ELR (cell line): ENCODE measurements at places on chromosomes 11 and 22.

GRCh38 chr11:21911061-21911460, 281.8 kb upstream of the ANO5 start:
- DNase-seq, result no peak

- DNase-seq, result peak; percentile 32
These were observed 16.5 kb upstream of the TPBGL start for GRCh38 chr11:75223954-75224643.

- DNase-seq, result no peak
These were observed 8.3 kb downstream of the EHBP1L1 start for GRCh38 chr11:65584106-65584505.

DNA sequence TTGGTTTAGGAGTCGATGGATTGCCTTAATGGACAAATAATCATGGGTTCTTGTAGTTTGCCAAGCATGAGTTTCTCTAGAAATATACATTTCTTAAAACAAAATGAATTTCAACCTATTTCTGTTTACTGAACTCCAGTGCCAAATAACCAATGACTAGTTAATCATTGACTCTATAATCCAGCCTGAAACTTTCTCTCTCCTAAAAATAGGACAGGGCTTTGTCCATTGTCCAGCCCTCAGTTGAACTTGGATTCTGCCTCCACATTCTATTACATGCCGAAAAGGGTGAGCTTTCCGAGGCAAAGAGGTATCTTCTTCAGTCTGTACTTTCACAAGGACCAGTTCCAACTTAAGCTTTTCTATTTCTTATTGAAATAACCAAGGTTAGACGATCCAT, 23.2 kb upstream of the CAT start:
- DNase-seq, result no peak

DNA sequence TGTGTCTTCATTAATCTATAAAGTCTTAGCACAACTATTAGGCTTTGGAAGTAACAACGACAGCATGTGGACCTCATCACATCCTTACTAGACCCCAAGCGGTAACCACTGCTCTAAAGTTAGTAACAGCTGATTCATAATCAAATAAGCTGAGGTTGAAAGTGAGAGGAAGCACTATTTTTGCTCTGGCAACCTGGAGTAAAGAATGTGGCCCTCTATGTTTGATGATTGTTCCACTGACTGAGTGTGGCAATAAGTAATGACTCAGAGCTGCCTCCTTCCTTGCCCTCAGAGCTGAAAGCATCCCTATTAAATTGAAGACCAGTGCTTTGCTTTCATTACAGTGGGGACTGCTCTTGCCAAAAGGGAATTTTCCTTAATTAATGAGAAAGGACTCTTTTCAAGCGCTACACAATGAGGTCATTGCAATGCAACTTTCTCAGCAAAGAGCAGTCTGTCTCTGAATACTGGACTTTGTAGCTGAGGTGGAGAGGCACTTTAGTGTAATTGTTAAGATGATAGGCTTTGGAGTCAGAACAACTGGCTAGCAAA, 906.1 kb upstream of the RAG2 start:
- DNase-seq, result peak; percentile 96

GRCh38 chr11:44033411-44033850, 14.3 kb upstream of the ACCSL start:
- no peak for DNase-seq

DNA sequence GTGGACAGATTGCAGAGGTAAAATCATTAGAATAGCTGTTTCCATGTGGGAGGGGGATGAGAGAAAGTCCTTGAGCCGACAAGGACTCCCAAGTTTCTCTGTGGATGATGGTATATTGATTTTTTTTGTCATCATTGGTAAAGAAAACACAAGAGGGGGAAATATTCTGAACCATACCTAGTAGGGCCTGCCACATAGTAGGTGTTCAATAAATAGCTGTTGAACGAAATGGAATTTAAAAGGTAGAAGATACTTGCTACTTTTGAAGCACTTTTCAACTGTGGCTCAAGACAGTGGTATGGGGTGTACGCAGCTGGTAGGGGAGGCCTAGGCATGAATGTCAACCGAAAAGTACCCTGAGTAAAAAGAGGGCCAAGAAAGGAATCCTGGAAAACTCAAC, 2.1 kb downstream of the CAVIN3 start:
- DNase-seq, result no peak

GRCh38 chr11:117879516-117880480, 3.3 kb upstream of the FXYD6 start:
- no peak for DNase-seq

DNA sequence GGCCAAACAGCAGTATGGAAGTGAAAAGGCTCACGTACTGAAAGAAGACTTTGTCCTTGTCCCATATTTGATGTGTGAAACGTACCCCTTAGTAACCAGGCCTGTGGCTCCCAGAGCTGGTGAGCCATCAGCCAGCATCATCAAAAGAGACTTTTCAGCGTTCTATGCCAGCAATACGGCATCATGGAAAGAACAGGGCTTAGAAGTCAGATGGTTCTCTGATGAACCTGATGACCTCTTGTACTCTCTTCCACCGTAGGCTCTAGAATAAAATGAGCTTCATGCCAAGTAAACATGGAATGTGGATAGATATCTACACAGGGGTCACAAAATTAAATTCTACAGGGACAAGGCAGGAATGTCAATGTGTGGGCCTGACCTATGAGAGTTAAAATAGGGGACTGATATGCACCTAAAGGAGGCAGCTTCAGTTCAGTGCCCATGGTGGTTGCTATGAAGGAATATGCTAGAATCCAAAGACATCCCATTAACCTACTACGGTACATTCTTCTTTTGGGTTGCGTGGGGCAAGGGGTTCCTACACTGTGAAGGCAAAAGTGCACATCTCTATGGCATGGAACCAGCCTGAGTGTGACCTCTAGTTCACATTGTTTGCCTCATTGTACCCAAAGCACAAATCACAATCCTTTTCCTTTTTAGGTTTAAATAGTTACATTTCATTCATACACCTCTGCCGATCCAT, 130.6 kb downstream of the ETS1 start:
- DNase-seq, result no peak

DNA sequence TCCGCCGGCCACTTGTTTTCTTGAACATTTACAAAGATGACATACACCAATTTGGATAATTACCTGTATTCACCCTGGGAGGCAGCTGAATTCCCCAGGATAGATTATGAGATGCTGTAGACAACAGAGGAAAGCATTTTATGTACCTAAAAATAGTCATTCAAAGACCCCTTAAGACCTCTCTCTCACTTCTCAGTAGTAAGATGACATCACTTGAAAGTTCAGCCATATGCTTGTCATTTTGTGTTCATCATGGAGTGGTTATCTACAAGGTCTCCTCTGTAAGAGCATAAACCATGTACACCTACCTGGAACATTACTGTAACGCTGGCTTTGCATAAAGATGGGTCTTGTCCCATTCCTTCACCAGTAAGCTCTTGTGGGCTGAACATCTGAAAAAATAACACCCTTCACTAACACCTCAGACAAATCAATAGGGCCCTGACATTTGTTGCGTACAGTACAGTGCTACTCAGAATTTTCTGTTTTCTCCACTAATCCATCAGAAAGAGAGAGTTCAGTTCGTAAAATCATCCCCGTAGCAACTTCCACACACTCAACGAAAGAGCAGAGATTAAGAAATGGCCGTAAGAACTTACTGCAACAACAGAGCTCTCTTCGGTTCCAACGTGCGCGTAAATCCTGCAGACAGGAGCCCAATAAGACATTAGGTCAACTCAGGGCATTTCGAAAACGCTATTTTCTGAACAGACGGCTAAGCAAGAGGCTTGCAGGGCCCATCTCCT, 15.6 kb upstream of the WDR74 start:
- peak; percentile 31 for DNase-seq

DNA sequence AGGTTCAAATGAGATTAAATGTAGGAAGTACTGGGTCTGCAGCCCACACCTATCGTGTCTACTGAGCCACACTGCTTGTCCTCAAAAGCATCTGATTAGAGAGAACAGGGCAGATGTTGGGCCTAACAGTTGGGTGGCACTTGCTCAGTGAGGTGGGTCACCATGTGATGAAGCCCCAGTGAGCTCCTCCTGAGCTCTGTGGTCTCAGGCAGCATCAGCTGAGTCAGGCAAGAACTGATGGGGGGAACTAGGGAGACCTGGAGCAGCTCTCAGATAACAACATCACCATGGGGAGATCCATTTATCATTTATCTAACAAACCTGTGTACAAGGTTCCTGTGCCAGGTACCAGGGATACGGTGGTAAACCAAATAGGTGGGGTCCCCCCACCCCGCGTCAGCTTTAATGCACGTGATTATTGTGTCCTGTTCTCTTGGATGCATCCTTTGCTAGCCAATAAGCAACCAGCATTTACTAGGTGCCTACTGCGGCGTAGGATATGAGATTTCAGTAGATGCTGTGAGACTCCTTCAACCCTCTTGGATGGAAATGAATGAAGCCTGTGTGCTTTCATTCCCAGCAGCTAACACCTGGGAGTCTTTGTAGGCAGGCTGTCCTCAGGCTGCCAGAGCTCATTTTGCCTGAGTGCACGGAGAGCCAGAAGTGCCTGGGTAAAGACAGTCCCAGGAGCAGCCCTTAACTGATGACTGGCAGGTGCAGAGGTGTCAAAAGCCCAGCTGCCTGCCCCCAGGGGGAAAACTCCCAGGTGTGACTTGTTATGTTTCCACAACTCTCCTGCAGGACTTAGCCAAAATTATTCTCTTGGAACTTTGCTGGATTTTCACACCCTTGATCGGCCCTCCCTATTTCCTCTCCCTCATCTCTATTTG, 73.6 kb upstream of the NARS2 start:
- DNase-seq, result no peak

DNA sequence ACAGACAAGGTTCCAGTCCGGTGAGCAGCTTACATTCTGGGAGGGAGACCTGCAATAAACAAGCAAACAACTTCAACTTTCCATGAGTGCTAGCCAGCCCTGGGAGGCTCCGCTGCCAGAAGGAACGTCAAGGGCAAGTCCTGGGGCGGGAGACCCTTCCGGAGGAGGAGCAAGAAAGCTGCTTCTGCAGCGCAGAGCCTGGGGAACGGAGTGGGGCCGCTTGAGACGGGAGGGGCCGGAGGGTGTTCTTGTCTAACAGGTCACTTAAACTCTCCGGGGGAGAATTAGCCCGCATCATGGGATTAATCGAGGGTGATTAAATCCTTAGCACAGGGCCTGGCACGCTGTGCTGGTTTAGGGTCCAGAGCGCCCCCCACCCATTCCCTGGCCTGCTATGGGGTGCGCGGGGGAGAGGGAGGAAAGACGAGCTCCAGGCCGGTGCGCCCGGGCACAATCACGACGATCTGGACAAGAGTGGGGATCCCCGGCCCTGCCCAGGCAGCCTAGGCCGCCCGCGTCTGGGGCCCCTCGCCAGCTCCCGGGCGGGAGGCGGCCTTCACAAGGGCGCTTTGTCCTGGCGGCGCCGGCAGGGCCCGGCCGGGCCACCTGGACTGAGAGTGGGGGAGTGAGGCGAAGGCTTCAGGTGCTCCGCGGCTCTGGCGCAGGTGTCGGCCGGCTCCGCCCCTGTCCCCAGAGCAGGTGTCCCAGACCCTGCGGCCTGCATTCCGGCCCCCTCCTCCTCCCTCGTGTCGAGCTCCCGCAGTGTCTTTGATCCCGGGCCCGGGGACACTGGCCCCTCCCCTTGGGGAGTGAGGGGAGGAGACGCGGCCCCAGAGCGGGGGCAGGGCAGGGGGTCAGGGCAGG, 663 bp upstream of the LARGE2 start:
- no peak for DNase-seq

- DNase-seq, result no peak
These were observed 21.4 kb downstream of the YPEL1 start for GRCh38 chr22:21714059-21714770.

DNA sequence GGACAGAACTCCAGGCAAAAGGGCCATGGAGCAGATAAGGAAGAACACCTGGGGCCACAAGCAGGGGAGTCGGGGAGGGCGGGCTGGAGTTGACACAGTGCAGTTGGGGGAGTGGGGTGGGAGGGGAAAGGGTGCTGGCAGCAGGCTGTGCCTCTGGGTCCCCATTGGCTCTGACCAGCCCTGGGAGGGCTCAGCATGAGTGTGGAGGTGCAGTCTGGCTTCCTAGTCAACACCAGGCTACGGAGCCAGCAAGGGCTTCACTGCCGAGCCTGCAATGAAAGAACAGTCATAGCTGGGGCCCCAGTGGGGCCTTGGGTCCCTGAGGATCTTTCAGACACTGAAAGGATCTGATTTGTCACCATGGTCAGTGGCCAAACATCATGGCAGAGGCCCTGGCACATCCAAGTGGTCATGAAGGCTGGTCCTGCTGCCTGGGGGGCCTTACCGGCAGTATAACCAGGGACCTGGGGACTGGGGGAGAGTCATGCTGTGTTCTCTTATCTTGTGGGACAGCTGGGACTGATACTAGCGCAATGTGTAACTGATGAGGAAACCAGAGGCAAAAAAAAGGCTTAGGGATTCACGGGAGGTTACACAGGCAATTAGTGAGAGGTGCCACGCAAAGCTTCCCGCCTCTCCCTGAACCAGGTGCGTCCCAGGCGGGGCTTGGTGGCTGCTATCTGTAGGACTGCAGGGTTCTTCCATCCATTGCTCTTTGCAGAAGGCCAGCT, 11.6 kb downstream of the SLC37A2 start:
- no peak for DNase-seq

GRCh38 chr11:11414996-11415395, 61.9 kb upstream of the CSNK2A3 start:
- no peak for DNase-seq

GRCh38 chr11:32436751-32437494, 1.6 kb upstream of the WT1 start:
- DNase-seq, result no peak

DNA sequence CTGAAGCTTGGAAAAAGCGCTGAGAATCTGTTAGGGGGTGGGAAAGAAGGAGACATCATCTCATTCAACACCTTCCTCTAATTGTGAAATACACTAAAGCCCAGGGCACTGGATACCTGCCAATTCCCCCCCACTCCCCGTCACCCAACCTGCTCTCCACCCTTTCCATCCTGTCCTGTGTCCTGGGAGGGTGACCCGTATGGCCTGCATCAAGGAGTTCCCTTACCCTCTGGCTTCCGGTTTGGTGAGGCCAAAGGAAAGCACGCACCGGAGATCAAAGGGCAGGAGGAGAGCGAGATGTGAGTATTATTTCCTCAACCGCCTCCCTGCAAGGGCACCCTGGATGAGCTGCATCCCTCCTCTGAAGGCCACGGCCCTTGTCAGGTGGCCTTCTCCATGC, 65.0 kb upstream of the PTPRJ start:
- DNase-seq, result no peak

GRCh38 chr11:17898782-17899181, 114.1 kb downstream of the SERGEF start:
- DNase-seq, result peak; percentile 5

GRCh38 chr11:47144541-47144940, 32.1 kb downstream of the ARFGAP2 start:
- no peak for DNase-seq
